Activated CD4-positive, CD25-positive, alpha-beta regulatory T cell (primary cell): ENCODE measurements at places on chromosomes 4 and X.

- DNase-seq = no peak
These were observed 119.5 kb downstream of the PJA1 start for GRCh38 chrX:69045616-69046345.

GRCh38 chr4:119763386-119763785 lies 134.8 kb upstream of the PDE5A start:
- no peak for DNase-seq

GRCh38 chr4:1802151-1802715 lies 9.1 kb downstream of the FGFR3 start:
- DNase-seq = no peak

GRCh38 chrX:111521169-111521568 lies 9.7 kb downstream of the SERTM2 start:
- no peak for DNase-seq

DNA sequence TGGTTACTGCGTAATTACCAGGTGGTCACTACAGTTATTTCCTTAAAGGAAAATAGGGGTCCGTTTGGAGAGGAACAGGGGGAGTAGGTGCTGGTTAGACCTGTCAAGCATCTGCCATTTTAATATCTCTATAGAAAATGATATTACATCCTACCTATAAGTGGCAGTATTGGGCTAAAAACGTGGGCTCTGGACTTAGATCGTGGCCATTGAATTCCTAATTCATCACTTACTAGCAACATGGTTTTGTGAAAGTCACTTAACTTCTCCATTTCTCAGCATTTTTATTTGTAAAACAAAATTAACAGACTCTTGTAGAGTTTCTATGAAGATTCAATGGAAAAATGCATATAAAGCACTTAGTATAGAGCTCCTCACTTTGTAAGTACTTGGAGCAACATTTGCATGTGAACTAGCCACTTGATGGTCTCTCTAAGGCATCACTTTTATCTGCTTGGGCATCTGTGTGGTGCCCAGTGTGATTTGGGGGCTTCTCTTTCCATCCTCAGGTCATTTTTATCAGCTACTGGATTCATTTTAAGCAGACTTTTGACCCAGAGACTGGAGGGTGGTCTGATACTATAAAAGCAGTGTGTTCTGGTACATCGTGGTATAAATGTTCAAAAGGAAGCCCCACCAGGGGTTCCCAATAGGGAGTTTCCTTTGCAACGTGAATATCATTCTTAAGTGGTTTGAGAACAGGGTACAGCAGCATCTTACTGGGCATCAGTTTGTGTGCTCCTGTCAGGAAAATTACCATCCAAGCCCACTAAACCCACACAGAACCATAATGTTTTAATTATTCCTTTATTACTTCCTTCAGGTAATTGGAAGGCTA lies 42.7 kb upstream of the RASSF6 start:
- DNase-seq = no peak

DNA sequence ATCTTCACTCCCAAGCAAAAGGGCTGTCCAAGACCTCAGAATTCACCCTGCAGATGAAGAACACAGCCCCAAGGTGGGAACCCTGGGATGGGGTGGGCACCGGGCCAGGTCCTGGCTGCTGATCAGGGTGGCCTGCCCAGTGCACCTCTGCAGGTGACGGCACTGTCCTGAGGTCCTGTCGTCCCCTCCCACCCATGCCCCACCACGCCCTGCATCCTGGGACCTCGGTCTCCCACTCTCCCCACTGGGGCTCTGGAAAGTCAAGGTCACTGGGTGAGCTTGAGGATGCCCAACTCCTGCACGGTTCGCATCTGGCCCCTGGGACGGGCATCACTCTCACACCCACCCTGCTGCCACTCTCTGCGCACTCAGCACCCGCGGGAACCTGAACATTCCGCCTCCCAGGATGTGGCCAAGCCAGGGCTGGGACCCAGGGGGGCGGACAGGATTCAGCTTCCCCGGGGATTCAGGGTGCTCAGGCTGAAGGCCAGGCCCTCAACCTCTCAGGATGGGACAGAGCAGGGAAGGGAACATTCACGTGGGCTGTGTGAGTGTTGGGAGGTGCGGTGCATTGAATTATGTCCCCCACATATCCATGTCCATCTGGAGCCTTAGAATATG lies 115.9 kb downstream of the CPZ start:
- no peak for DNase-seq

DNA sequence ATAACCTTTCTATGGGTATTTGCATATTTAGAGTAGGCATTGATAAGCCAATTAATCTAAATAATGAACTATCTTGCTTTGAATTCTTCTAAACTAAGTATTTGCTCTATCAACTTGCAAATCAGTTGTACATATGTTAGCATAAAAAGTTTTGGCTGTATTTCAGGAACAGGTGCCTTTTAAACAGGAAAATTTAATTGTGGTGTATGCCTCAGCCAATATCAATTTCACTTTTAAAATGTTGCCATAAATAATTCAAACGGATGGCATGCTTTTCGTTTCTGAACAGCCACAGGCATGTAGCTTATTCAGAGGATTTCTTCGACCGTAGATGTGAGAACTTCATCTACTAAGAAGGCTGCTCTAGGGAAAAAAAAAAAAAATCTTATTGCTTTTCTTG lies 99.9 kb downstream of the DCLK2 start:
- DNase-seq = no peak

GRCh38 chr4:88775529-88775928 lies 77.9 kb upstream of the NAP1L5 start:
- DNase-seq = no peak

DNA sequence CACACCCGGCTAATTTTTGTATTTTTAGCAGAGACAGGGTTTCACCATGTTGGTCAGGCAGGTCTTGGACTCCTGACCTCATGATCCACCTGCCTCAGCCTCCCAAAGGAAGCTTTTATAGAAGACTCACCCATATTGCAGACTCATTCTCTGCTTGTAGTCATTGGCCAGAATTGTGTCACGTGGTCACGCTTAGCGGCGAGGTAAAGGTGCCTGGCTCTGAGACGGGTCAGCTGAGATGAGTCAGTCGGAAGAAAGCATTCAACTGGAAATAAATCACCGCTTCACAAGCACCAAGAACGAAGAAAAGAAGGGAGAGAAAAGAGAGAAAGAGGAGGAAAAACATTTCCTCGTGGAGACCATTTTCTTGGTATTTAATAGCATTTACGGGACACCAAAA lies 218.8 kb upstream of the NOCT start:
- no peak for DNase-seq

DNA sequence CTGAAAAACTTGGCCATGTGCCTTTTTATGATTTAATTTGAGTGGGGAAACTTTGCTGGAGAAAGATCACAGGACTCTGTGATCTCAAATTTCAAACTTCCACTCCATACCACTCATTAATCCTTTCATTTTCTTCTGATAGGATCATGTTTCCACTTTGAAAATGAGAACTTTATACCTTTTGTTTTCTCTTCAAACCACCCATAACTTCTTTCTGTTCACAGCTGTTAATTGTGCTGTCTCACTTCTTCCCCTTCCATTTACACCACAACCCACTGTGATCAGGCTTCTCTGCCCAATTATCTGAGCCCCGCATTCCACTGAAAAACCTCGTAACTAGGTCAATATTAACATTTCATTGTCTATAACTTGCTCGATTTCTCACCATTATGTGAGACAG lies 47.0 kb upstream of the ARSJ start:
- no peak for DNase-seq

- DNase-seq = no peak
These were observed 325.2 kb downstream of the NR3C2 start for GRCh38 chr4:148116969-148117368.

GRCh38 chr4:8710416-8710815 lies 117.9 kb downstream of the CPZ start:
- no peak for DNase-seq

DNA sequence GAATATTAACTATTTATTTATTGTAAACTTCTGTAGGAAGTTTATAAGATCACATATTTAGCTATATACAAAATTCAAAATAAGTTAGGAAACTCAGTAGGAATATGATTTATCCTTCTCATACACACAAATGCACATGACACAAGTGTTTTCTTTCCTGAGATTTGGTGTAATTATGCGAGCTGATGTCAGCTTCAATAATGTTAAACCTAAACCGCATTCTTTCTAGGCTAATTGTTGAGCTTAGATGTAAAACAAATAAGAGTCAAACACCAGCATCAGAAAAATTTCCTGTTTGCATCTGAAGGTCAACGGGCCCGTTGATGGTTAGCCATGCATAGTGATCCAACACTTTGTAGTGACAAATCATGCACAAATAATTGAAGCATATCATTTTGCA lies 30.8 kb downstream of the RASGEF1B start:
- DNase-seq = no peak

DNA sequence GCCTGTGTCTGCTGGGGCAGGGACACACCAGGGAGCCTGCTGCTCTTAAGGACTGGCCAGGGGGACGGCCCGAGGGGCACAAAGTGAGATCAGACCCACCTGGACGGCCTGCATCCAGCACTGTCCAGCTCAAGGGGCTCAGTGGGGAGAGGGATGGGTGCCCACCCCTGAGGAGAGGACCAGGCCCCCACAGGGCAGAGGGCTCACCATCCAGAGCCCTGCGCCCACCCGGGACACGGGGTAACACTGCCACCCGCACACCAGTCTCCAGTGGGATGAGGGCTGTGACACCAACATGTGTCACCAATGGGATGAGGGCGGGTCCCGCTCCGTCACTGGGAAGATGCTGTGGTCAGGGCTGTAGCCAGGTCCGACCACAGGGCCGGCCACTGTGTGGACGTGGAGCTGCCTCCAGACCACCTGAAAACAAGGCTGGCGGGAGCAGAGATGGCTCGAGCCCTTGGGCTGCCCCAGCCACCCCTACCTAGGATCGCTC lies 13.2 kb downstream of the DGKQ start:
- DNase-seq = no peak

- DNase-seq = no peak
These were observed 344.2 kb downstream of the MAPK10 start for GRCh38 chr4:86015412-86016350.

- no peak for DNase-seq
These were observed 104.3 kb downstream of the USP46 start for GRCh38 chr4:52554612-52555355.

- DNase-seq = no peak
These were observed 61.6 kb upstream of the MTMR8 start for GRCh38 chrX:64456828-64457227.

- DNase-seq = no peak
These were observed 235.1 kb downstream of the USP46 start for GRCh38 chr4:52423967-52424366.

- no peak for DNase-seq
These were observed 61.6 kb downstream of the KDM5C start for GRCh38 chrX:53163436-53163835.

GRCh38 chrX:7389576-7389975 lies 241.6 kb upstream of the PUDP start:
- no peak for DNase-seq

DNA sequence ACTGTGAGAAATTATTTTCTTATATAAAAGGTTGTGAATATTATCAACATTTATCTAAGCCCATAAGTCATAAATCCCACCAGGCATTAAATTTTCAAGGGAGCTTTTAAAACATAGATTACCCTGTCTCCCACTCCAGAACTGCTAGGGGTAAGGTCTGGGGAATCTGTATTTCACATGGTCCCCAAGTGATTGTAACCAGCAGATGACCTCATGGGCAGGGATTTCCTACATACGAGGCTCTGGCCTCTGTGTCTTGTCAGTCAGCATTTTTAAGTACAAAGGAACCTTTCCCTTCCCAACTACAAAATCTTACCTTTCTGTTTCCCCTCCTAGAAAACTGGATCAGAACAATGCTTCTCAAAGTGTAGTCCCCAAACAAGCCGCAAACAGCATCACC lies 188.6 kb downstream of the TSPAN5 start:
- DNase-seq = no peak

GRCh38 chr4:83112678-83113428 lies 1.7 kb downstream of the PLAC8 start:
- DNase-seq = no peak

DNA sequence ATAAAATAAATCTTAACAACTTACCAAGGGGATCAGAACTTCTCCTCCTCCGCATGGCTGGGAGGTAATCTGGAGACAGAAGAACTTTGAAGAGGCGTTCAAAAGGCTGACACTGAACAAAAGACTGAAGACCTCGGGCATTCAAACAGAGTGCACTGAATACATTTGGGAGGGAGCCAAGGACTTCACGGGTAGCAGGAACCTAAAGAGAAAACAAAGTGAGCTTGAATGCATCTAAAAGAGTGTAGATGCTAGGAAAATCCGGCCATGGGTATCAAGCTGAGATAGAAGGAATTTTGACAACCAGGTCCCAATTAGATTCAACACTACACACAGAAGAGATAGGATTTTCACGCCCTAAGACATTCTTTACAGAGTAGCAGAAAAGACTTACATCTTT lies 69.6 kb downstream of the HUWE1 start:
- DNase-seq = no peak

GRCh38 chrX:37686369-37686995 lies 891 bp downstream of the XK start:
- no peak for DNase-seq

DNA sequence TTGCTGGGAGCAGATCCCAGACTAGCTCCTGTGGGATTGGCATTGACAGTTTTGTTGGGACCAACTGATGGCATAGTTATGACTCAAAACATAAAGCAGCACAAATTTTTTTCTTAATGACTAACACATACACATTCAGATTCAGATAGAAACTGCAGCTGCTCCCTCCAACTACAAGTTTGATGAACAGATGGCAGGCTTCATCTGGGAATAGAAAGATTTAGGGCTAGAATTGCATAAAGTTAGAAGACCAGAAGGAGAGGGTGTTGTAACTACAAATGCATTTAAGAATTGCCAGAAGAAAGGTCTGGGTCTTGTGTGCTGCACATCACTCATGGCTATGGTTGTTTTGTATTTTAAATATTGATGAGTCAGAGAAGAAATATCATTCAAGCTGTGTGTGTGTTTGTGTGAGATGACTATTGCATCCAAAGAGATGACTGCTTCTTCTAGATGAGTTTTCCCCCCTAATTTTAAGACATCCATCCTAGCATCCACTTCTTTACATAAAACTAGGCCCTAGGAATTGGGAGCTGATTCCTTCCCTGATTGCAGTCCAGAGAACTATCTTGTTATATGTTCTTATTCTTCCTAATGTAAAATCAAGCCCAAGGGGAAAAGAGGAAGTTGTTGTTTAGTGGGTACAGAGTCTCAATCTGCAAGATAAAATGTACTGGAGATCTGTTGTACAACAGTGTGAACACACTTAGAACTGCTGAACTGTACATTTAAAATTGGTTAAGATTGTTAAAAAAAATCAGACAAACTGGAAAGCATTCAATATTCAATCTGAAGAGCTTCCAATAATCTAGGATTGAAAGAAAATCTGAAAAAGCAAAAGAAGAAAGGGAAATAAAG lies 175.1 kb downstream of the PARM1 start:
- DNase-seq = no peak

GRCh38 chr4:26741491-26741871 lies 119.2 kb upstream of the STIM2 start:
- DNase-seq = no peak

- DNase-seq = no peak
These were observed 41.2 kb upstream of the ZC4H2 start for GRCh38 chrX:65017451-65017850.

DNA sequence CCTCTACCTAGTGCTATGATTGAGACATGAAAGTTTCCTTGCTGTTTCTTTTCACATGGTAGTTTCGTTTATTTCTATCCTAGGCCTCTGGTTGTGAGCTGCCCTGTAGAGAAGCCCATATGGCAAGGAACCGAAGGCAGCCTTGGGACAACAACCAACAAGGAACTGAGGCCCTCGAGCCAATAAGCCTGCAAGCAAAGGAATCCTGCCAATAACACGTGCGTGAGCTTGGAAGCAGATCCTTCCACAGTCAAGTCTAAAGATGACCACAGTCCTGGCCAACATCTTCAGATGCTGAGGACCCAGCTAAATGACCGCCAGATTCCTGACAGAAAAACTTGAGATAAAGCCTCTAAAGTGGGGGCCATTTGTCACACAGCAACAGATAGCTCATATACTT lies 100.4 kb upstream of the FAM9B start:
- no peak for DNase-seq
